ENCODE measurements at places on chromosomes 2 and 18. TPM values are rescaled to one million over a fixed set of nuclear protein-coding genes. Genes with fewer than 3 reads are reported as not detected.
A peak's percentile ranks its signal among the peaks of the same experiment; 100 is the strongest.

DNA sequence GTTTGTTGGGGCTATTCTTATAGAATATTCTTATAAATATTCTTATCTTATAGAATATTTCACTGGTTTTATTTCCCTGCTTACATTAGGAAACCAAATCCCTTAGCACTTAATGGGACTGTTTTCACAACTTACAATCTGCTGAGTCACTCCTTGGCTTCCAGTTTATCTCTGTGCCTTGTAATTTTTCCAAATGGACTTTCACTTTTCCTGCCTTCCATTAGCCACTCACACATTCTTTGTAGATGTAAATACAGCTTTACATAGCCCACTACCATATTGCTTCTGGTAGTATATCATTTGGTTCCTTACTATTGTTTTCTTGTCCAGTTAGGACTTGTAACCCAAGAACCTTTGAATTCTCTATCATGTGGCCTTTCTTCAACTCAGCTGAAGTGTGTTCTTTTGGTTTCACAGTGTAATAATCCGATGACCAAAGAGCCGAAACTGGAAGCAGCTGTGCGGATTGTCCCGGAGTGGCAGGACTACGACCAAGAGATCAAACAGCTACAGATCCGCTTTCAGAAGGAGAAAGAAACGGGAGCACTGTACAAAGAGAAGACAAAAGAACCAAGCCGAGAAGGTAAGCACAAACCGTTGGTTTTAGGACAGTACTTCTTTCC is 96.1 kb downstream of the UGGT1 start:
- no peak for DNase-seq

DNA sequence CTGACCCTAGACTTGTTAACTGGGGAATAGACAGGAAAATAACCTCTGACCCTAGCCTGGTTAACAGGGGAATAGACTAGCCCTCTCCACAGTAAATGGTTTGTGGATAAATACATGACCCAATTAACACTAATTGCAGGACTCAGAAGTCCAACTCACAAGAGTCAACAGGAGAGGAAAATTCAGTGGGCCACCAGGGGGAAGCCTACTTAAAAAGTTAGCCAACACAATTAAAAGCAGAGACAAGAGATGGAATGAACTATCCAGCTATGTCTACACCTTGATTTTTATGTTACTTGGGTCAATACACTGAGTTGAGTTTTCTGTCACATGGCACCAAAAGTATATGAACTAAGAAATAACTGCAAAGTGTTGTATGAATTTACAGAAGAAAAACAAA is 158.8 kb upstream of the SLC39A10 start:
- DNase-seq, result peak; percentile 16

DNA sequence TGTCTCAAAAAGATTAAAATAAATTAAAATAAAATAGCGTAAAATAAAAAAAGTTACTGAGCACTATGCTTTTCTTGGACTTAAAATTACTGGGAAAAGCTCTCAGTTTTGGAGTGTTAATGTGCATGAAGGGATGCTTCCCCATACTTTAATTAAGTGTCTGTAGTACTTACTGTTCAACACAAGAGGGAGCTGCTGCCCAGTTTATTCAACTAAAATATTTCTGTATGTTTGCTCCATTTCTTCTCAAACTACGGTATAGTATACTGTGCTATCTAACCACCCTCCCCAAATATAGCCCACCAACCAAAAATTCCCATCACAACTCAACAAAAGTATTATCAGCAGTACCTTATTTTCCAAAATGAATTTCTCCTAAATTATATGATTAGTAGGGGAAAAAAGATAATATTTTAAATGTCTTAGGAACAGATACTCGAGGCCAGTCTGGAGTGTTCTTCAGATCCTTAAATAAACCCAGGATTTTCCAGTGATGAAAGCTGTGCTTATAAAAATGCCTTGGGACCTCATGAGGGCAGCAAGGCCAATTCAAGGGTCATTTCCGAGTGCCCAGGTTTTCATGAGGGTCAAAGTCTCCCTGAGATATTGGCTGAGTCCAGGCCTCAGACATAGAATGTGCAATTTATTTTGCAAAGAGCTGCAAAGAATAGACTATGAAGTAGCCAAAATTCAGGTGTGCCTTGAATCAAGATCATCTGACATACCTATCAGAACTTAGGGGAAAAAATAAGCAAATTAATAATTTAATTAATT is 64.1 kb downstream of the CHRNA1 start:
- DNase-seq, result peak; percentile 24

DNA sequence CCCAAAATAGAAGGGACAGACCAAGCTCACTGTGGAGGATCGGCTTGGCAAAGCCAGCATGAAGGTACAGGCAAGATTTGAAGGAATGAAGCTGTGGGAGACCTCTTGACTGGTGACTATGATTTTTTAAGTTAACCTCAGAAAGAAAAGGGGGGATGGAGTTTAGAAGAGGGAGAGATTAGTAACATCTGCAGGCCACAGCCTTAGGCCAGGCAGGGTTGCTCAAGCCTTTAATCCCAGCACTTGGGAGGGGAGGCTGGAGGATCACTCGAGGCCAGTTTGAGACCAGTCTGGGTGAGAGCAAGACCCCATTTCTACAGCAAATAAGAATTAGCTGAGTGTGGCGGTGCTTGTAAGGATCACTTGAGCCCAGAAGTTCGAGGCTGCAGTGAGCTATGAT is 46.6 kb downstream of the ZNF532 start:
- DNase-seq, result no peak

DNA sequence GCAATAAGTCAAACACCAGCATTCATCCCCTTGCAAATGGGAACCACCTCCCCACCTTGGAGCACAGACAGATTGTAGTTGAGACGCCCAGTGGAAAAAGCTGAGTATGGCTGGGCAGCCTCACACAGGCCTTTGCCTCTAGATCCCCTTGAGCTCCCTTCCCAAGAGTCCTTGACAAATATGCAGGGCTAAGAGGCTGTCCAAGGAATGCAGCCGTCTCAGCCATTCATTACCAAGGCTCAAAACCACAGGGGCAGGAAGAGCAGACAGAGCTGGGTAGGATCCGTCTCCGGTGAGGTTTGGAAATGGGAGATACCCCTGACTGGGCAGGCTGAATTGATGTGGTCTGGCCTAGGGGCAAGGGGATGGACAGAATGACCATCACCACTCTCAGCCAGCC is 557.1 kb downstream of the TNS1 start:
- DNase-seq, result no peak

GRCh38 chr18:27969206-27969605 is 207.7 kb downstream of the CDH2 start:
- no peak for DNase-seq

DNA sequence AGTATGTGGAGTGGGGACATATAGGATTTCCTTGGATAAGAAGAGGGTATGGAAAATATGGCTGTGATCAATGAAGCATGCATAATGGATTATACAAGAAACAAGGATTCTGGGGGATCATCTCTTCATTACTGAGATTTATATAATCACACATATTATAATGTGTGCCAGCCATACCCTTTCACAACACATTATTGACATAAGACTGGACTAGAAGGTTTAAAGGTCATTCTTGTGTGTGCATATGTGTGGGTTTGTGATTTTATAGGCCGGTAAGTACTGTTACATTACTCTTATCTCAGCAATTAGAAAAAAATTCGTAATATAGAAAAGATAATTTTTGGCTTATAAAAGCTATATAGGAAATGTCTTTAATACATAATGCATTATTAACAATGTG is 62.2 kb upstream of the DCC start:
- no peak for DNase-seq

GRCh38 chr2:48993576-48993975 is 160.7 kb downstream of the FSHR start:
- no peak for DNase-seq

- no peak for DNase-seq
Measured at GRCh38 chr2:37468170-37468569, 123.7 kb downstream of the QPCT start.

GRCh38 chr18:68414407-68414806 is 300.5 kb downstream of the TMX3 start:
- DNase-seq, result no peak

- peak; percentile 75 for DNase-seq
Measured at GRCh38 chr2:69741229-69741574, 732 bp upstream of the ANXA4 start.

DNA sequence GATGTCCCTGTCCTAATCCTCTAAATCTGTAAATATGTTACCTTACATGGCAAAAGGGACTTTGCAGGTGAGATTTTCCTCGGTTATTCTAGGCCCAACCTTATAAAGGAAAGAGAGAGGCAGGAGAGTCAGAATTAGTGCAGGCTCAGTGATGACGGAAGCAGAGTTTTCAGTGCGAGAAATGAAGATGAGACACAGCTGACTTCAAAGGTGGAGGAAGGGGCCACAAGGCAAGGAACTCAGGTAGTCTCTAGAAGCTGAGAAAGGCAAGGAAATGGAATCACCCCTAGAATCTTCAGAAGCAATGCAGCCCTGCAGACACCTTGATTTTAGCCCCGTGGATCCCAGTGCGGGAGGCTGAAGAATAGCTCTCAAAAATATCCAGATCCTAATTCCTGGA is 7.2 kb upstream of the LCLAT1 start:
- no peak for DNase-seq

DNA sequence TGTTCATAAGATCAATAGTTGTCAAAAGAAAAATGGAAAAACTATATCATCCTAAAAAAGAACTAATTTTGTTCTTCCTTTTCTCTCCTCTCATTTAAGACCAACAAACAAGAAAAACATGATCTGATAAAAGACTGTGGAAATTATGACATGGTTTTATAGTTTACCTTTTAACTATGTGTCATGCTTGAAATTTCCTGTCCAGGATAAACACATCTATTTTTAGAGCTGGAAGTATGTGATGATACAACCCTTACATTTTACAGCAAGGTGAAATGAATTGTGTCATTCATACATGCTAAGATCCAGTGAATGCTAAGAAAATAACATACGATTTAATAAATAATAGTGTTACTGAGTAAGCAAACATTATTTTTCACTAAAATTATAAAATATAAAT is 89.9 kb downstream of the GULP1 start:
- peak; percentile 73 for DNase-seq

DNA sequence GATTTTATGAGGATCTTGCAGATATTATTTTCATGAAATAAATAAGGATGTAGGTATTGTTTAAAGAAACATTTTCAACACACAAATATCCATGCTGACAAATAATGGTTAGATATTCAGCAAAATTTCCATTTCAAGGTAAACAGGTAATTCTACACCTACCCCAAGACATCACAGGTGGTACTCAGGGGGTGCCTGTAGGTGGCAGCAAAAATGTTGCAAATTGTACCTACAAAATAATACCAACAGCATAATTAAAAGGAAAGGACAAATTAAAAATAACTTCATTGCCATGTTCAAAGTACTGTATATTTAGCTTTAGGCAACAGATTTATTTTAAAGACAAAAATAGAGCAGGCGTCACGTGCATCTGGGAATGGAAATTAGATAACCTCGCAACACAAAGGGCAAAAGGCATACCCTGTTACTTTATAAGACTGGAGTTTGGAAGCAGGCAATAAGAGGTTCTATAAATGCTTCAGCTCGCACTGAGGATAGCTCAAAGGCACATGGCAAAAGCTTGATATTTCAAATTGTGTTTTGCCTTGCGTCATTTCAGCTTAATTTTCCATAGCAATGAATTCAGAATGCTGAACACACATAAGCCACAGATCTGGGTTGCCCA is 630.5 kb downstream of the TDRD15 start:
- no peak for DNase-seq

DNA sequence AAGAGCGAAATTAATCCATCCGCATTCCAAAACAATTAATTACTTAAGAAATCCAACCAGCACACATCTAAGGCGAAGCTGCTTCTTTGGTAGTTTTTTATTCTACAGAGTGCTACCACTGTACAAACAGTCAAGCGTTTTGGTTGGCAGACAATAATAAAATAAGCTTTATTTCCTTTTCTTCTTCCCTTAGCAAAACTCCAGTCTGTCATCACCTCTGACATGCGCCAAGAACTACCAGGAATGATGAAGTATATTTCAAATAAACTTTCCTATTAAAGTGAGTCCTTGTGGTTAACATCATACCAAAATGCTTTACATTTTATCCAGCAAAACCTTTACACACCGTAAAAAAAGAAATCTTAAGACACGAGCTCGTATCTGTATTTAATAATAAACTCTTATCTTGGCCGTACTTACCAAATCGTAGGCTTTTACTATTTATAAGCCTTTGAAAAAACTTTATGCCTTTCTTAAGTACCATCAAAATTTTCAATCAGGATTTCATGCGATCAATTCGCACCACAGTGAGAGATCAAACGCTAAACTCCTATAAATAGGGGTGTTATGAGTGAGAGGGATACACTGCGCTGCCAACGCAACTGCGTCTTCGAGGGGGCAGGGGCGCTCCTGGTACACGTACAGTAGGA is 1.3 kb downstream of the ATL2 start:
- DNase-seq, result no peak

DNA sequence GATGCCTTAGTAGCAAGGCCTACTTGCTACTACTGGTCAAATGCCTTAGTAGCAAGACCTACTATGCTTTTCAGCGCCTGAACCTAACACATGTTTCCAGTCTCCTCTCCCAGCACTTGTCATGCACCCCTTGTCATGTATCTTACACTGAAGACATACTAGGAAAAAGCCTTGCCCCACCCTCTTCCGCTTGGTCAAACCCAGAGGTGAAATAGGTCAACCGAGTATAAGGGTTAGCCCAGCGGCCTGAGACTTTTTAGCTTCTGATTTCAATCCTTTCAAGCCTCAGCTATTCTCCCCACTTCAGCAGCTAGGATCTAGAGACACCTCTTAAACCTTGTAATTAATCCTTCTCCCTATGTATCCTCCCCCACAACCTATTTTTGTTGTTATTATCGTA is 73.3 kb downstream of the UPP2 start:
- no peak for DNase-seq

DNA sequence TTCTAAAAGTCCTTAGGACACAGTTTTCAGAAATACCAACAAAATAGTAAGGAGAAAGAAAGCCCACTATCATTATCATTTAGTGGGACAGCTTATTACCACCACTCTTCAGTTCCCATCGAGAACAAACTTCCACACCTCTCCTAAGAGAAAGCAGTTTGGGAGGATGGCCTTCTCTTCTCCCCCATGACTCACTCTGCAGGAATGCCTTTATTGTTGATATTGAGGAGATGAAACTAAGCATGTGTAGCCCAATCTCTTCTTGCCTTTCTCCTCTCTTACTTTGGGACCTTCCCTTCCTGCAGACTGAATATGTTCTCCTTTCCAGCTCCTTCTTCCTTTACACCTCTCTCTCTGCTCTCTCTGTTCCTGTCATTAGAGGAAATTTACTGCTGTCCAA is 30.0 kb upstream of the ERMN start:
- peak; percentile 52 for DNase-seq

GRCh38 chr2:62074233-62074632 is 121.7 kb upstream of the B3GNT2 start:
- DNase-seq, result no peak

DNA sequence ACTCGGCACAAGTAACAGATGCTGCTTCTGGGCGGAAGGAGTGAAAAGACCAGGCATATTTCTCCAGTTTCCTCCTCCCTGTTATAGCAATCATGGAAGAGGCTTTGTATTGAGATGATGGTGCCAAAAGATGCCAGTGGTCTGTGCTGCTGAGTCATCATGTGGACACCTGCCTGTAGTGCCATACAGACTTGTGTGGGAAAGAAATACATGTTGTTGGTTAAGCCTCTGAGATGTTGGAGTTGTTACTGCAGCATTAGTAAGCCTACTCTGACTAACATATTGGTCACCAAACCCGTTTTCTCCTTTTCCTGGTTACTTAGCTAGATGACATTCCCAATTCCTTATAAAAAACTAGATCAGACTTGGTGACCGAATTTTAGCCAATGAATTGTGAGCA is 356.9 kb downstream of the ZNF521 start:
- DNase-seq, result peak; percentile 99

RTP5 gene
- total RNA-seq, result not detected

ESCO1 gene
- 12.0 TPM for total RNA-seq

PRSS56 gene
- total RNA-seq, result not detected

IRS1 gene
- 22.8 TPM for total RNA-seq

MC2R gene
- total RNA-seq, result not detected

SLC23A3 gene
- total RNA-seq, result 0.76 TPM
